Activated T-helper 1 cell treated with anti-CD3 and anti-CD28 coated beads, Interleukin-2, amount 50 U/mL, for 16 hours (primary cell): ENCODE measurements at places on chromosomes 6 and 20.

- no peak for DNase-seq
Measured at GRCh38 chr6:49155316-49155715, 307.7 kb downstream of the MMUT start.

DNA sequence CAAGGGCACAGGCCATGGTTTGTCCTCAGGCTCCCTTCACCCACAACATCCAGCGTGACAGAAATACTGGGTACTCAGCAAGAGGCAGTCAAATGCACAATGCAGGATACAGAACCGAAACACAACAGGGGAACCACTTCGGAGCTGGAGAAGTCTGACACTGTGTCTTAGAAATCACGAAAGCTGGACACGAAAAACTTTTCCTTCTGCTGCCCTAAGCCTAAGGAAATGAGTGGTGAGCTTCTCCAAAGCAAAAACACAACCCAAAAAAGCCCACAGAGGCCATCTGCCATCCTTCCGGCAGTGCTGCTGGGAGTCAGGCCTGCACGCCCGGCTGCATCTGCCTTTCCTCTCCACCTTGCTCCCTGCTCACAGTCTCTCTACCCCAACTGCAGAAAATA is 106.3 kb downstream of the SLC23A2 start:
- no peak for DNase-seq

GRCh38 chr20:37375227-37375626 is 29.3 kb downstream of the SRC start:
- DNase-seq = no peak

DNA sequence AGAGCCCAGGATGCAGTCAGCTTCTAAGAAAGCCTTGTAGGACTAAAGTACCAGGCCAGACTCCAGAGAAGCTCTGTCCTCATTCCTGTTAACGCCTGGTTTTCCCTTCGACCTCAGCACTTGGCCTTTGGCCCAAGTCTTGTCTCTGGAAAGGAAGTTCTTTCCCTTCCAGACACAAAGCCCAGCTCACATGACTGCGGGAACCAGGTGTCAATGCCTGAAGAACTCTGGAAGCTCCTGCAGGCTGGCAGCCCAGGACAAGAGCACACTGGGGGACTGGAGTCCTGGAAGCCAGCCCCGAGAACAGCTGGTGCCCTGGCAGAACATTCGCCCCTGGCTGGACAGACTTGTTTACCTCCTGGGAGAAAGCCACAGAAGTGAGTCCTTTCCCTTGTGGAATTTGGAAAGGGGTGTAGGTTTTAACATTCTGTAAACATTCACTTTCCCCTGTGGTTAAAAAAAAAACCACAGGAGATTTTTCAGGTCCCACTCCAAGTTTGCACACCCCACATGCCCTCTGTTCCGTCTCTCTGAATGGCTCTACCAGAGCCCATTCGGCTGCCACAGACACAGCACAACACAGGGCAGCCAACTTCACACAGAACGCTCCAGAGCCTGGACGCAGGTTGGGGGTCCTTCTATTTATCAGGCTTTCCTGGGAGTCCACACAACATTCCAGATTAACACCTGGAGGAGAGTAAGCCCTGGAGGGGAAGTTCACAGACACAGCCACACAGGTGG is 18.1 kb downstream of the ACSS1 start:
- no peak for DNase-seq

- DNase-seq = no peak
Measured at GRCh38 chr6:17485181-17485580, 91.8 kb downstream of the CAP2 start.

DNA sequence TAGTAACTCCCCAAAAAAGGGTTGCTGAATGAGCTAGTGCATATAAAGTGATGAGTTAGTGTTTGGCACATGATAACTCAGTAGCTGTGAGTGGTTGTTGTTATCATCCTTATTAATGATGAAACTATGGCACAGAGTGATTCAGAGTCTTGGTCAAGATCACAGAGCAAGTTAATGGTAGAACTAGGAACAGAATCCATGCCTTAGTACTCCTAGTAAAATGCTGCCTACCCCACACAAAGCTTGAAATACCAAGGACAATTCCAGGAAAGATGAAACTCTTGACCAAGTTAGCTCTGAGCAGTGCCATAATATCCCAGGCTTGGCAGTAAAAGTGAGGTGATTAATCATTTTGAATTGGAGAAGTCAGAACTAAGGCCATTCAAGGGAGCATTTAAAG is 109.1 kb upstream of the ENPP5 start:
- DNase-seq = no peak

DNA sequence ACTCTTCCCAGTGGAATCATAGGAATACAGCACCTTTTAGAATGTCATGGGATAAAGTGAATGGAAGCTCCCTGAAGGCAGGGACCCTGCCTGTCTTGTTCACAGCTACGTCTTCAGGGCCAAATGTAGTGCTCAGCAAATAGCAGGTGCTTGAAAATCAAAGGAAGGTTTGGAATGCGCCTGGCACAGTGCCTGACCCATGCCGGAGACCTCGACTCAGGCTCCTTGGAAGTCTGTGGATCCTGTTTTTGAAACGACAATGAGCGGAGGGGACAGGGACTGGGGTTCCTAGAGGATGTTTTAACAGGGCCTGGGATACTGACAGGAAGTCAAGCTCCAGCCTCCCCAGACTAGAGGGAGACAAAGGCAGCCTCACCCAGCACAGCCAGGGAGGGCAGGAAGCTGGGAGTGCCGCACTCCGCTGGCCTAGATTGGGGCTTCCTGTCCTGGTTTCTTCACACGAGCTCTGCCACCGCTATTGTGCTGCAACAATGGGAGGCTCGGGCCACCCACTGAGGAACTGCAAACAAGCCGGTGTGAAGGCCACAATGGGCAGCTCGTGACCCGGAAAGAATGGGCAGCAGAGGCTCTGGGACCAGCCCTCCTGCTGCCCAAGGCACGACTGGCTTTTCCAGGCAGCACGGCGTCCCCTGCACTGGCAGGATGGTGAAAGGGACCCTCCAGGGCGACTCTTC is 76.7 kb downstream of the PREX1 start:
- DNase-seq = no peak

- DNase-seq = no peak
Measured at GRCh38 chr20:44838521-44838920, 28.2 kb upstream of the RIMS4 start.

GRCh38 chr6:131917763-131918649 is 33.2 kb downstream of the CCN2 start:
- DNase-seq = no peak

DNA sequence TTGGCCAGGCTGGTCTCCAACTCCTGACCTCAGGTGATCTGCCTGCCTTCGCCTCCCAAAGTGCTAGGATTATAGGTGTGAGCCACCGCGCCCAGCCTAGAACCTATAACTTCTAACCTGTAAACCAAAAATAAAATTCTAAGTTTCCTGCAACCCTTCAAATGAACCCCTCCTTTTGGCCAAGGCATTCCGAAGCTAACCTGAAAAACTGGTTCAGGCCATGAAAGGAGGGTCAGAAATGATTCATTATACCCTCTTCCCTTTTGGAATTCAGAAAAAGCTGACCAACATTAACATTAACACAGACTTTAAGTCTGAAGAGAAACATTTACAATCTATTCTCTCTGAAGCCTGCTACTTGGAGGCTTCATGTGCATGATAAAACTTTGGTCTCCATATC is 165.1 kb downstream of the TINAG start:
- no peak for DNase-seq

DNA sequence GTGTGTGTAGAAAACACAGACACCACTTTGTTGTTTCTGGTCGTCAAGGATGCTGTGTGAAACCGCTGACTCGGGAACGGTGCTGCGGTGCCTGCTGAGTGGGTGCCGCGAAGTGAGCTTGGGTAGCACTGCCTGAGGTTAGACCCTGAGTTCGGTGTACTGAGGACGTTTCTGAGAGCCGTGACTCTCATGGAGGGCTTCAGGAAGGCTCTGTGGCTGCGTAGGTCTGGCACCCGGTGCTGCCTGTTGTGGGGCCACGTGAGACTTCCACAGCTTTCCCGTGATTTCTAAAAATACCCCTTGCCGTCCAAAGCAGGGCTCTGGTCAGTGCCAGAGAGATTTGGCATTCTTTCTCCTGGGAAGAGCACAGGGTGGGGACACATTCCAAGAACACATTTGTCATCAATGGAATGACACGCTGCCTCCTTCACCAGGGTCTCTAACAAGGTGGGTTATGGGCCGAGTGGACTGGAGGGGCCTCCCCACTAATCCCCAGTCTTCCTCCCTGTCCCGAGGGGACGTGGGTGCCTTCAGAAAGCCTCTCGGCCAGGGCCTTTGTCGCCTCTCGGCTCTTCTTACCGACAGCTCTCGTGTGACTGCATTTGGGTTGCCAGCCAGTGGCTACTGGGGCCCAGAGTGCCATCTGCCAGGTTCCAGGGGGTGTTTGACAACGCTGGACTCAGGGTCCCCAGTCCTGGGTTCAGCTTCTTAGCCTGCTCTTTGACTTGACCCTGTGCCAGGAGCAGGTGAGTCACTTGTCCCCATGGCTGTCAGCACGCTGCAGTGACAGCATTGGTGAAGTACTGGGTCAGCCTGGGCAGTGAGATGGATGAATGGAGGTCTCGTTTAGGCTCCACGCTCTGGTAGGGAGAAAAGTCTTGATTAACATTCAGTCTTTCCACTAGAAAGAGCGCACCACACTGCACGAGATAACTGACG is 62.2 kb downstream of the SYNJ2 start:
- no peak for DNase-seq

- no peak for DNase-seq
Measured at GRCh38 chr6:8652710-8653109, 217.4 kb upstream of the SLC35B3 start.

GRCh38 chr6:155106456-155107115 is 111.5 kb downstream of the TIAM2 start:
- no peak for DNase-seq

DNA sequence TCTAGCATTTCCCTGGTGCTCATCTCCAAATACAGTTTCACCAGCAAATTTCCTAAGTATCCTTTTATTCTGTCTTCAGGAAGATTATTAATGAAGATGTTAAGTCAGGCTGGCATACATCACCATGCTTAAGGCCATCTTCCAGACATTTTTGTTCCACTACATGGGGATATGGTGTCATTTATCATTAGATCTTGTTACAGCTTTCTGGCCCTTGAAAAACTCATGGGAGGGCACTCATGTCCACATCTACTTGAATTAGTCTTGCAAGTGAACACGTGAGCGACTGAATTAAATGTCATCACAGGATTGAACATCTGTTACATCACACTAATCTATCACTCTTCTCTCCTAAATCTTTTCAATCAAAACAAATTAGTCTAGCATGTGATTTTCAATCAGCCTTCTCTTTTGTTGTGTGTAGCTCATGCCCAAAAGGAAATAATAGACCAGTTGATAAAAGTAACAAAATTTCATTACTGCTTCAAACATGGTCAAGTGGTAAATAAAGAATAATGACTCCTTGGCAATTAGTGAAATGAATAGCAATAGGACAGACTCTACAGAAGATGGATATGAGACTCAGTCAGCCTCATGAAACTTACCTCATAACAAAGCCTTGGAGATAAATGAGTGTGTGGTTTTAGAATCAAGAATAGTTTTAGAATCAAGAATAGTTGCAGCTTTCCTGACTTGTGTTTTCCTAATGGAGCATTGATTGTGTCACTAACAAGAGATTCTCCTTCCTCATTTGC is 80.5 kb downstream of the MTFR2 start:
- DNase-seq = no peak

GRCh38 chr20:36052117-36052513 is 83.7 kb downstream of the CNBD2 start:
- no peak for DNase-seq

DNA sequence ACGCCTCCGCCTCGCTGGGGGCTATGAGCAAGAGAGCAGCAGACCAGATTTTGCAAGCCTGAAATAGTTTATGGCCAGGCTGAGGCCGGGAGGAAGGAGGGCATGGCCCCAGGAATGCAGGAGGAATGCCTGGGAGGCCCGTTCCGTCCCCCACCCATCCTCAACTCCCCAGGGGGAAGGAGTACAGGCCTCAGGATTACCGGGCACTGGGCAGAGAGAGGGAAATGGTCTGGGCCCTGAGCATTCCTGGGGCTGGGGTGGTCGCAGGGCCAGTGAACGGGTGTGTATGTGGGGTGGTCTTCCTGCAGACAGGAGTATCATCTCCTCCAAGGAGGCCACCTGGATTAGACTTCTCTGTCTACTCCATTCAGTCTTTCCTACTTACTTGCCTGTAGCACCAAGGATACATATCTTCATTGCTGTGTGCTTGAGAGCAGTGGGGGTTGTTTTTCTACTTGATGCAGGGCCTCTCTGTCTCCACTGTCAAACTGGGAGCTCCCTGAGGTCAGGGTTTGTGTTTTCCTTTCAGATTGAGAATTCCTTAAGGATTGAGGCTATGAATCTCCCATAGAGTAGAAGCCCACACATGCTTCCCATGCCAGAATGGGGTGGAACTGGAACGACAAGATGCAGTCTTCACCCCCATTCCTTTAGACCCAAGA is 81.3 kb downstream of the VEGFA start:
- no peak for DNase-seq

DNA sequence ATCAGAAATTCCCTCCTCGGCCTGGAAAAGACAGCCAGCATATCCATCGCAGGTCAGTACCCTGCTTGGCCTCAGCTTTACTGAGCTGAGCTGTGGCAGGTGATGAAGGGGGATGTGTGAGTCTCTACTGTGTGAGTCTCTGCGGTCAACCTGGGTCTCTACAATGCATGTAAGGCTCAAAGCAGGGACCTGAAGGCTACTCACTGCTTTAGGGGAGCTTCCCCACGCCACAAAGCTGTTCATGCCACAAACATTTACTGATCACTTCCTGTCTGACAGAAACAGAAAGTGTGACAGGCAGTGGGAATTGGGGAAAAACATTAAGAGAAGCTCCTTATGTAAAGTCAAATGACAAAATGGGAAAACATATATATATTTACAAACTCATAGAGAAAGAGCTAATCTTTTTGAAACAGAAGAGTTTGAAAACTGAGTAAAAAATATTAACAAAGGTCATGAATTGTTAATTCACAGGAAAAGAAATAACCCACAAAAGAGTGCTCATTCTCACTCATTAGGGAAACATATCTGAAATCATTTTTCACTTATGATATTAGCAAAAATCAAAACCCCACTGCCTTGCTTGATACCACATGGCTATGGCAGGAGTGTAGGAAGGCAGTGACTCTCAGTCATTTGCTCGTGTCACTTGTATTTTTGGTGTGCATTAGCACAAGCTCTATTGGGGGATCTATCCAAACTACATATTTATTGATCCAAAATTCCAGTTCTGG is 5.8 kb downstream of the BTN3A3 start:
- DNase-seq = no peak

DNA sequence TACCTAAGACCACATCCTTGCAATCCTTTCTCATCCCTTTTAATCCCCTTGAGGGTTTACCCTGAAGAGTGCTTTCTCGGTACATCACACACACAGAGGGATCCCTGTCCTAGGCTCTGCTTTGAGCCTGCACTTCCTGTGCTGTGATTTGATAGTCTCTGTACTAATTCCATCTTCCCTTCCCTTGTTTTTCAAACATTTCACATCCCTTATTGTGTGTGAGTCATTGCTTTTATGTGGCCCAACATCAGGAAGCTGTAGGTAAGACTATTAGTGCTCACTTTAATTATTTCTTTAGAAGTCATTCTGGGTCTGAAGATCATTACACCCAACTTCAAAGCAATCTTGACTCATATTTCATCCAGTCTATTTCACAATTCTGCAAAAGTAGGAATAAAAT is 57.2 kb upstream of the ANKEF1 start:
- DNase-seq = no peak
